Effector CD4-positive, alpha-beta T cell (primary cell): ENCODE measurements at places on chromosomes 4 and X.

- no peak for DNase-seq
Observed at GRCh38 chr4:169859366-169860216, 101.8 kb upstream of the HPF1 start.

DNA sequence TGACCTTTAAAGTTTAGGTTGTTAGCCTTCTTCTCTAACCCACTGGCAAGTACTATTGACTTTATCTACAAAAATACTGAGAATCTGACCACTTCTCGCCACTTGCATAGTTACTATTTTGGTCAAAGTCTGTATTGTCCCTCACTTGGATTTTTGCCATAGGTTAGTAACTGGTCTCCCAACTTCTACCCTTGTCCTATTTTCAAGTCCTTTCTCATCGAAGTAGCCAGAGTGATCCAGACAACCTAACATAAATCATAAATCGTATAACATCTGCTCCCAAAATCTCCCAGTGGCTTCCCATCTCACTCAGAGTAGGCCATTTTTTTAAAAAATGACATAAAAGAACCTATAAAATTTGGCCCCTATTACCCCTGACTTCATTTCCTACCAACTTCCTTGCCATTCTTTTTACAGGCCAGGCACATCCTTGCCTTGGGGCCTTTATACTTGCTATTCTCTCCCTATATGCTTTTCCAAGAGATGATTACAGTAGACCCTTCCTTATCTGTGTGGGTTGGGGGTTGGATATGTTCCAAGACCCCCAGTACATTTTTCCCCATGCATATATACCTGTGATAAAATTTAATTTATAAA, 29.0 kb downstream of the WDFY3 start:
- DNase-seq = no peak

GRCh38 chr4:17511051-17511450, 839 bp downstream of the QDPR start:
- no peak for DNase-seq

- no peak for DNase-seq
Observed at GRCh38 chrX:151873096-151873495, 39.6 kb upstream of the MAGEA4 start.

- no peak for DNase-seq
Observed at GRCh38 chr4:27357283-27357682, 496.6 kb downstream of the STIM2 start.
